ENCODE measurements at places on chromosomes 16 and 17.

- peak; percentile 1 for DNase-seq
Observed at GRCh38 chr17:64773836-64774761, 112.0 kb upstream of the SMURF2 start.

DNA sequence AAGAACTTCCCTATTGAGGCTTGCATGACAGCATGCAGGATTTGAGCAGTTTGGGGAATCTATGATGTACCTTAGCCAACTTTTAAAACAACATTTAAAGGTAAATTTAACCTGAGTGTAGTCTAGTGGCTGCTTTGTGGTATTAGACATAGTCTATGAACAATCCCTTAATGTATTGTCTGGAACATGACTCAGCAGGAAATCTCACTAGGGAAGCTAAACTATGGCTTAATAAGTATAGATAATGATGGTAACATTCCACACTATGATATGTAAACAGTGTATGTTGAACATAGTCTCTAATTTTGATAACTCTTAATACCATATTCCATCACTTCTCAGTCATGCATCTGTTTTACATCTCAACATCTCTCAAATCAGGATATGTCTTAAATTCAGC is 52.1 kb upstream of the SLC12A3 start:
- DNase-seq: no peak

GRCh38 chr16:55955845-55956244 is 80.7 kb upstream of the CES5A start:
- no peak for DNase-seq

DNA sequence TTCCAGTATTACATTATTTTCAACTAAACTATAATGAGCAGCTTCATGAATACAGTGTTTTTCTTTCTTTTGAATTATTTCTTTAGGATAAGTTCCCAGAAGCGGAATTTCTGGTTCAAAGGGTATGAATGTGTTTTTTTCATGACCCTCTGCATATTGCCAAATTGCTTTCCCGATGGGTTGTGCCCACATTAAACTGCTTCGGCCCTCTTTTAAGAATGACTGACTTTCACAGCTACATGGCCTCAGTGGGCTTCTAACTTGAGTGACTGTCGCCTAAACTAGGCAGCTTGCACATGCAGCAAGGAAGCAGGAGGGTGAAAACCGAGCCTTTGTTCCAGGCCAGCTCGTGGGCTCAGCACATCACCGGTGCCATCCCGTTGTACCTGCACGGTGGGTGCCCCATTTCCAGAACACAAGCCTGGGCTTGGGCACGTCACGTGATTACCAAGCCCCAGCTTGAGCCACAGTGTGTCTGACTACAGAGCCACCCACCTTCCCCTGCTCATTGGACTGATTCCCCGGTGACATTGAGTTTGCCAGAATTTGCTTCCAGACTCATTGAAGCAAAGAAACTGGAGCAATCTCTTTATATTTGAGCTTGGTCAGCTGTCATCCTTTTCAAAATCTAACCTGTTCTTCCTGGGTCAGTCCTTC is 112.8 kb downstream of the CLEC16A start:
- DNase-seq: no peak

GRCh38 chr16:84081446-84081989 is 35.2 kb downstream of the MBTPS1 start:
- no peak for DNase-seq

GRCh38 chr17:79838522-79839274 is 542 bp downstream of the CBX4 start:
- DNase-seq: no peak

GRCh38 chr16:88087517-88087877 is 136.3 kb downstream of the BANP start:
- DNase-seq: no peak

DNA sequence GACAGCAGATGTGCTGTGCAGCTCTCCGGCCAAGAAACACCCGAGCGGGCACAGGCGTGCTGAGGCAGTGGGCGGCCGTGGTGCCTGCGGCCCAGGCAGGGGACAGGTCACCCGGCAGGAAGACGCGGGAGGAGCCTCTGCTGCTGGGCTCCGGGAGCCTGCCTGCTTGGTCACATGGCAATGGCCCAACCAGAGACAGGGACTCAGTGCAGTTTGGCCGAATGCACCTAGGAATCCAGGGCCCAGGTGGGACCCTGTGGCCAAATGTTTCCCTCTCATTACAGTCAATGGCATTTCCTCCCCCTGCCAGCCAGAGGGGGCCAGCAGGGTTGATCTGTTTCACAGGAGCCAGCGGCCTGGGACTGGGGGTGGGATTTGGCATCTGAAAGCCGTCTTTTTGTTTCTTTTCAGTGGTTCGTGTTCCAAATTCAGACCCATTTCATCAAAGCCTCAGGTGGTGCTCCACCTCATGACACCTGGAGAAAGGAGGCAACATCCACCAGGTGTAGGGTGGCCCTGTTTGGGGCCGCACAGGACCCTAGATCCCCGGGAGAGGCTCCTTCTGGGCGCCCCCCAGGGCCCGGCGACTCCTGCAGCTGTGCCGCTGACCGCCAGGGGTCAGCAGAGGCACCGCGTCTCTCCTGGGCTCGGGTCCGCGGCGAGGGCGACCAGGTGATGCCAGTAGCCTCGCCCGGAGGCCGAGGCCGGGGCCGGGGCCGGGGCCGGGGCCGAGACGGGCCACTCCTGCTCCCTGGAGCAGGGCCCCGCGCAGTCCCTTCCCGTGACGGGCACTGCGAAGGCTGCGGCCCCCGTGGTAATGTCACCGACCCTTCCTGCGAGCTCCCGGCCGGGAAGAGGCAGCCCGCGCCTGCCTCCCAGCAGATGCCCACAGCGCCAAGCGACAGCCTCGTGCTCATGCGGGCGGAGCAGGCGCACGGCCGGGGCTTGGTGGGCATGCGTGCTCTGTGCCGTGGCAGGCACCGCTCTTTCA is 118.5 kb downstream of the C16orf78 start:
- DNase-seq: no peak

DNA sequence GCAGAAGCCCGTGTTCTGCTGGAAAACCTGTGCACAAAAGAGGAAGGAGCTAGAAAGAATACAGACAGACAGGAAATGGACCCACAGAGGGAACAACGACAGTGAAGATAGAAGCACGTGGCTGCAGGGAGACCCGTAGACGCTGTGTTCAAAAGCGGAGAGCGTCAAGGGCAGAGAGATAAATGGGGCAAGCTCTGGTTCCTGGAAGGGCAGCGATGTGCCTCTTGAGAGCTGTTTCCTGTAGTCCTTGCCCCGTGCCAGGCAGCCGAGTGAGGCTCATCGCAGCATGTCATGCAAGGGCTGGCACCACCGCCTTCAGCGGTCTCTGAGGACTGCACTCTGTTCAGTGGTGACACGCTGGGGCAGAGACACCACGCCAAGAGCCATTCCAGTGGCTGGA is 43.6 kb upstream of the CACNG5 start:
- no peak for DNase-seq

GRCh38 chr17:28773736-28774135 is 29.9 kb downstream of the TRAF4 start:
- DNase-seq: no peak

DNA sequence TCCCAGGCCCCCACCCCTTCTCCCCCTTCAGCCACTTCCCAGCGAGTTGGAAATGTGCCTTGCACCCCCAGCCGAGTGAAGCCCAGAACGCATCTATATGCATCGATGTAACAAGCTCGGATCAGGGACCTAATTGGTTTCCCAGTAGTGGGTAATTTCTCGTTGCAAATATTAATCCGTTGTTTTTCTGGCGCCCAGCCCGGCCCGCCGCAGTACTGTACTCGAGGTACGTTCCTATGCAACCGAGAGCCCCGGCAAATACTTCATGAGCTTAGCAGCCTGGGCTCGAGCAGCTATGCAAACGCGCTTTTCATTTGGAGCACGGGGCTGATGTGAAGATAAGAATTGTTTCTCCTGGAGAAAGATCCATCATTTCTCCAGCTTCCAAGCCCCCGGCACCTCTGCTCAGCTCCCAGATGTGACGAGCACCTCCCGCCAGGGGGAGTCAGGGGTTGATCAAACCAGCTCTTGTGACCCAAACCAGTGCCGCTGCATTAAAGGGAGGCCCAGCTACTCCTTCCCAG is 229.8 kb downstream of the KATNIP start:
- DNase-seq: no peak

DNA sequence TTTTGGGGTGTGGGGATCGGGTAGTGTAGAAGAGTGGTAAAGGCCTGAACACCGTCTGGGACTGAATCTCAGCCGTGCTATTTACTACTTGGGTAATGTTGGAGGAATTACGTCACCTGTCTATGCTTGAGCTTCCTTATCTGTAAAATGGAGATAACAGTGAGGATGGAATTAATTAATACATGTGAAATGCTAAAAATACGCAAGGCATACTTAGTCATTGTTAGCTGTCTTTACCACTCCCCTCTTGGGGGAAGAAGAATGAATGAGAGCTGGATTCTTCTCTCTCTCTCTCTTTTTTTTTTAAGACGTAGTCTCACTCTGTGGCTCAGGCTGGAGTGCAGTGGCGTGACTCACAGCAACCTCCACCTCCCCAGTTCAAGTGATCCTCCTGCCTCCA is 41.1 kb upstream of the TANGO6 start:
- DNase-seq: no peak

- no peak for DNase-seq
Observed at GRCh38 chr16:58026705-58027160, 1.2 kb downstream of the MMP15 start.

DNA sequence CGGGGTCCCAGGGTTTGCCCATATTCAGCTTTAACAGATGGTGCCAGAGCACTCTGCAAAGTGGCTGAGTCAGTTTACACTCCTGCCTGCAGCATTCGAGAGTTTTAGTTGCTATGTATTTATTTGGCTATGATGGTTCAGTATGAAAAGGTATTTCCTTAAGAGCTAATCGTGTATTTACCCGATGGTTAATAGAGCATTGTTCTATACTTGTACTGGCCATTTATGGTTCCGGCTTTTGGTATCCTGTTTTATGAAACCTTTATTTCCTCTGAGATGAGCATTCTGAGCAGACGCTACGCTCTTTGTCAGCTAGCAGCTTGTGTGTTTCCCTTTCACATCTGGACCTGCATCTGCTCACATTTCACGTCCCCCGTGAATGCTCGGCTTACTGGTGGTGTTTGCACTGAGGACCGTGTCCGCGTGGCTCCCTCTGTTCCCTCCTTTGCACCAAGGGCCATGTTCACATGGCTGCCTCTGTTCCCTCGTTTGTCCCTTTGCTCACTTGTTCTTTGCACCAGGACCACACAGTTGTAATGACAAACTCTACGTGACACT is 149.1 kb upstream of the CHMP6 start:
- DNase-seq: no peak

DNA sequence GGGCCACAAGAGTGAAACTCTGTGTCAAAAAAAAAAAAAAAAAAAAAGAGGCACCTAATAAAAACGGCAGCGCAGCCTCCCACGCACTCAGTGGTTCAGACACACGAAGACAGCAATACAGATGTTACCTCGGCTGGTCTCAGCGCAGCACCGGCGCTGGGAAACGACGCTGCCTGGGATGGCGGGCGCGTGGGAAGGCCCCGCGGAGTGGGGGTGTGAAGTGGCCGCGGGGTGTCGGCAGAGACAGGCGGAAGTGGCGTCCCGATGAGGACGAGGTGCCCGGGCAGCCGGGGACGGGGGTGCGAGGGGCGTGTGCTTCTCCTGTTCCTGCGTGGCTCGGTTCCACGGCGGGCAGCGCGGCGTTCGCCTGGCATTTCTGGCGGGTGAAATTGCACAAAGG is 179.4 kb downstream of the BANP start:
- DNase-seq: no peak

GRCh38 chr17:41421116-41421515 is 3.3 kb downstream of the KRT37 start:
- no peak for DNase-seq

- no peak for DNase-seq
Observed at GRCh38 chr17:8166731-8167130, 4.0 kb upstream of the VAMP2 start.

GRCh38 chr17:2780931-2781454 is 15.2 kb upstream of the RAP1GAP2 start:
- no peak for DNase-seq

- no peak for DNase-seq
Observed at GRCh38 chr17:67276075-67276474, 31.1 kb upstream of the HELZ start.

DNA sequence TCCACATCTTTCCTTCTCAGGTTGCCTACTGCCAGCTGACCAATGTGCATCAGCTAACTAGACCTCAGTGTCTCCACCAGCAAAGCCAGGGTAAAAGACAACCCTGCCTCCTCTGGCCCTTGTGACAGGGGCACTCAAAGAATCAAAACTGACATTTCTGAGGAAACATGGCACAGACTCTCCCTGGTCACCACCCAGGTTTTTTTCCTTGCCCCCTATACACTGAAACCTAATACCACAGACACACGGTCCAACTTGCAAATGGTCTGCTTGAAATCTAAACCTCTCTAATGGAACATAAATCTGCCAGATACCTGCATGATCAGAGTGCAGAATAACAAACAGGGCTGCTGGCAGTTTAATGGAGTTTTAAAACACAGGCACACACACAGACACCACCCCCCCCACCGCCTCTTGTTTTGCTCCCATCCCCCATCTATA is 19.5 kb upstream of the CORO6 start:
- DNase-seq: peak; percentile 24

DNA sequence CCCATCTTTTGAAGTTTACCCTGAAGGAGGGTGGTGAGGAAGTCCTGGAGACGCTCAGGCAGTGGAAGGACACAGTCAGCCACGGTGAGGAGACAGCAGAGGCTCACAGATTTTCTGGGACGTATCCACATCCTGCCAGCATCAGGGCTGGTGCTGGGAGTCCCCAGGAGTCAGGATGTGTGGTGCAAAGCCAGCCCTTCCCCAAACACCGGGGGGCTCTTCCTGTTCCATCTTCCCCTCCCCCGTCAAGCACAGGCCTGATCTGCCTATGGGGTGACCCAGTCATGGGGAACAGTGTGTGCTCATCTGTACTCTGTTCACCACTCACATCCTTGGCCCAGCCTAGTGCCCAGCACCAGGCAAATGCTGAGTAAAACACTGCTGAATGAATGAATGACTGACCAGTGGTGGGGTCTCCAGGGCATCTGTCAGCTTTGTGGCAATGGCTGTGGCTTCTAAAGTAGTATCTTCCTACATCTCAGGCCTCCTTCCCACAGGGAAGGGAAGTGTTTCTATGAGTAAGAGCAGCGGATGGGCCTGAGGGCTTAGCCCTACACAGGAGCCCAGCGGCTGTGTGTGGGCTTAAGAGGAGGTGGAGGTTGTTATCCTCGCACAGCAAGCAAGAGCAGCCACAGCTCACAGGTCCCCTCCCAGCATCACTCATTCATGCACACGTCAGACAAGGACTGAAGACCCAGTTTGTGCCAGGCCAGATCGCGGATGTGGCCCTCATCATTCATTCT is 23.3 kb downstream of the NOS2 start:
- DNase-seq: no peak

DNA sequence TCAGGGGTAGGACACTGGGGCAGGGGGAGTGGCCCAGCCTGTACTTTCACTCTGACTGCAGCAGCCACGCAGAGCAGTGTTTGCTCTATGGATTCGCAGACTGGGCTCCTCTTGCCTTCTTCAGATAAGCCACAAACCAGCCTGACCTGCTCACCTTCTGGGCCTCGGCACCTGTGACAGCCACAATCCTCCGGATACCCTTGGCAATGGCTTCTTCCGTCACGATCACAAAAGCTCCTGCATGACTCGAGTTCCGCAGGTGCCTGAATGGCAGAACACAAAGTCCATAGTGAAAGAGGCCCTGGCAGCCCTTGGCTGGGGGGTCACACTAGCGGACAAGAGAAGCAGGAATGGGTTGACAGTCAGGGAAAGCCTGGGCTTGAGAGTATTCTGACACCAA is 3.8 kb upstream of the EXOSC6 start:
- DNase-seq: no peak
